Activated CD4-positive, alpha-beta T cell treated with anti-CD3 and anti-CD28 coated beads, Interleukin-2, Interleukin-6, amounts not matched to agents 100 ng/mL and 50 ng/mL, durations not matched to agents 16 hours and 8 hours (primary cell): ENCODE measurements at places on chromosomes 3 and 15.

DNA sequence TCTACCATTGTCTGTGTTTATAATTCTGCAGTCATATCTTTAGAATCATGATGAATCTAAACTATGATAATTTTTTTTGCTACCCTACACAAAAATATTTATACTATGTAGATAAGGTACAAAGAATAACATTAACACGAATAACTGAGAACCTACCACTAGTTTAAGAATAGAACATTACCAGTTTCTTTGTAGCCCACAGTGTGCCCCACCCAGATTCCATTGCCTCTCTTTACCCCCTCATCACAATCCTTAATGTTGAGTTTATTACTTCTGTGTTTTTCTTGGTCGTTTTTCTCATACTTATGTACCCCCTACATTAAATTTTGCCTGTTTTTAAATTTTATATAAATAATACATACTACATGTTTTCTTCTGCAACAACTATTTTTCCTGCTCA is 140.5 kb downstream of the BBX start:
- DNase-seq = no peak

- peak; percentile 46 for DNase-seq
Measured at GRCh38 chr3:53555068-53555588, 60.7 kb downstream of the CACNA1D start.

DNA sequence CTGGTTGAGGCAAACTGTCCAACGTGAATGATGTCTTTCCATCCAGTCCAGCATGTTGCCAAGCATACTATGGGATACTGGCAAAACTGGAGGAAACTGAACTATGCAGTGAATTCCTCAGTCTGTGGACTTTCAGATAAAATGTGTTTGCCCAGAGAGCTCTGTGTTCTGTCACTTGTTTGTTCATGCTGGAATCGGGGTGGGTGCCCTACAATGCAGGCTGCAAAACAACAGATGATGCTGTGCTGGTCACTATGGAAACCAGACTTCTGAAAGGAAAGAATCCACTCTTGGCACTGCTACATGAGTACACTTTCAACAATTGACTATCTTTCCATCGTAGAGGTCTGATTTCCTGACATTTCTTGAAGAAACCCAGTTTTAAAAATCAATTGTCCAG is 272.5 kb upstream of the ARHGEF26 start:
- no peak for DNase-seq

DNA sequence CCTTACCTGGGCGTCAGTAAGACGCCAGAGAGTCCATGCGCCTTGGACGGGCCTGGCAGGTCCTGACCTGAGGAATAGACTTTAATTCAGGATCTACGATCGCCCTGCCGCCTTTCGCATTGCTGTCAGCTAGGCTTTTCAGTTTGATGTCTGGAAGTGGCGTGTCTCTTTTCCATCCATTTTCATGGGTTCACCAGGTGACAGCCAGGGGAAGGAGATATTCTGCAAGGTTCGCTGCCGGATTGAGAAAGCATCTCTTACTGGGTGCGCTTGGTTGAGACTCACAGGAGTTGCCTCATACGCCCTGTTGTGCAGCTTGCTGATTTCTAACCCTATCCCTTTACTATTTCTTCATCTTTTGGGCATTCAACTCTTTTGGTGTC is 7.4 kb downstream of the EPHA3 start:
- DNase-seq = no peak

DNA sequence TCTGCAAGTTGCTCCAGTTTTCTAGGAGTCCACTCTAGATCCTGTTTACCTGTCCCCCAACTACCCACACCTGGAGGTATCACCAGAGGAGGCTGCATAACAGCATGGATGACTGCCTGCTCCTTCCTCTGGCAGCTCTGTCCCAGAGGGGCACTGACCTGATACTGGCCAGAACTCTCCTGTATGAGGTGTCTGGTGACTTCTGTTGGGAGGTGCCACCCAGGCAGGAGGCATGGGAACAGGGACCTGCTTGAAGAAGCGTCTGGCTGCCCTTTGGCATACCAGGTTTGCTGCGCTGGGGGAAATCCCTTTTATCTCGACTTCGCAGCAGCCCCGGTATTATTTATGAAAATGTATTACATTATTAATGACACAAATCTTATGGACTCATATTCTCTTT is 1163.6 kb downstream of the NSUN3 start:
- no peak for DNase-seq

GRCh38 chr15:88800026-88800425 is 3.2 kb upstream of the ACAN start:
- DNase-seq = peak; percentile 10

DNA sequence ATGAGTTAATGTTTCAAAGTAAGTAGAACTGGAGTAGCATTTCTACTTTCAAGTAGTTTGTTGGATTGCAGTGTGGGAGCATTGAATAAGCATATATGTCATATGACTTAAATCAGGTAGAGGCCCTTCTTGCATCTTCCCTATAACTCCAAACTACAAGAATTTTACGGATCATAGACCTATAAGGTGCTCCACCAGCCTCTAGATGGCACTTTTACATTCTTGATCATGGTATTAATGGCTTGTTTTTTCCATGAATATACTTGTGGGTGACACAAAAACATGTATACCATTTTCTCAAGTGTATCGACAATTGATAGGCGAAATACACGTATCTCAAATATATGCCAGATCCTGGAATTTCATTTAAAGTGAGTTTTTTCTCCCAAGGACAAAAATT is 311.1 kb downstream of the ZPLD1 start:
- DNase-seq = no peak

GRCh38 chr3:97996988-97997387 is 24.8 kb upstream of the RIOX2 start:
- DNase-seq = no peak

GRCh38 chr3:96213393-96213792 is 601.0 kb upstream of the EPHA6 start:
- DNase-seq = no peak

GRCh38 chr3:149245738-149246451 is 24.3 kb upstream of the CP start:
- DNase-seq = peak; percentile 45

DNA sequence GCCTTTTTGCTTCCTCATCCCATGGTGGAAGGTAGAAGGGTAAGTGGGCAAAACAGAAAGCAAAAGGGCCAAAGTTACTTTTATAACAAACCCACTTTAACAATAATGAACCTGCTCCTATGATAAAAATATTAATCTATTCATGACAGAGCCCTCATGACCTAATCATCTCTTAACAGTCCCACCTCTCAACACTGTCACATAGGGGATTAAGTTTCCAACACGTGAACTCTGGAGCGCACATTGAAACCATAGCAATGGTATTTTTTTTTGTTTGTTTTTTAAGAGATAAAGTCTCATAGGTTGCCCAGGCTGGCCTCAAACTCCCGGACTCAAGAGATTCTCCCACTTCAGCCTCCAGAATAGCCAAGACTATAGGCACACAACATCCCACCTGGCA is 30.7 kb downstream of the KATNBL1 start:
- DNase-seq = no peak

GRCh38 chr3:169769287-169770181 is at the start of gene ACTRT3:
Gene ACTRT3, minus strand, starts transcription at chr3:169769561. Its CDS starts 41 bp downstream, at chr3:169769520.
- peak; percentile 75 for DNase-seq

- DNase-seq = peak; percentile 83
Measured at GRCh38 chr3:42443819-42444436, 33.5 kb upstream of the LYZL4 start.

DNA sequence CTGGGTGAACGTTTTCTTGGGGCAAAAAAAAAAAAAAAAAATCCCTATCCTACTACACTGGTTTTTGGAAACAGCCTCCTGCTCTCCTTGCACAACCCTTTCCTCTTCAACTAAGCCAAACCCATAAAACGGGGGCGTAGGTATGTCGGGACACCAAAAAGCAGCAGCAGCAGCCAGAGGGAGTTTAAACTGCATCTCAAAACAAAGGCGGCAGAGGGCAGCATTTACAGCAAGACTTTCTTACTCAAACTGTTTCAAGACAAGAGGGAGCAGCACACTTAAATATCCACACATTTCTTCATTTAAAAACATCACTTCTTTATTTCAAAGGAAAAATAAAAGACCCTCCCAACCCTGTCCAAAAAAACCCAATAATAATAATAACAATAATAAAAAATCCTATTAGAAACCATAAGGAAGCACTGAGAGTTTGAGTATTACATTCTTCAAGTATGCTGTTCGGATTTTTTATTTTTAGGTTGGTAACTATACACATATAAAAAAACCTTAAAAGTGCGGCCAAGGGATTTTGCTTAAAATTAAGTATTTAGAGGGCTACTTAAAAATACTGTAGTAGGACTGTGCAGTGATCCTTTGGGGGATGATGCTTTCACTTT is 43.9 kb upstream of the PLXND1 start:
- DNase-seq = peak; percentile 65

DNA sequence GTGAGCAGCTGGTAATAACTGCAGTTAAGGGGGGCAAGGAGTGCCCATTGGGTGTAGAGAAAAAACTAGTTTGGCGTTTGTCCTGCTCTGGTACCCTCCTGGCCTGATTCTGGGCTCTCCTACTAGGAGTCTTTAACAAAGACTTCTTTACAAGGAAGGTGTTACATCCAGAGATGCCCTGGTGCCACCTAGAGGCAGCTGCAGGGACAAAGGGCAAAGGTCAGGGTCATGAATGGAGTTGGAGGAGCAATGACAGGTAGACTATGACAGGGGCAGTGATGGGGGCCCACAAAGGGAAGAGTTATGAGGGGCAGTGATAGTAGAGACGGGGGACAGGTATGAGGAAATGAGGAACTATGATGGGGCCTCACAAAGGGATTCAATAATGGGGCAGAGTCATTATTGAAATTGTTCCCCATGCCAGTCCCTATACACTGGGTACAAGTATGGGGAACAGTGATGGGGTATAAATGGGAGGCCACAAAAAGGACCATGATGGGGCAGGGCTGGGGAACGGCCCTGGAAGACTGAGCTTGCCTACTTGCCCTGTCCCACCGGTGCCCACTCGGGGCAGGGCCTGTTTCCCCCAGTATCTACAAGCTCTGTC is 7.9 kb downstream of the CCDC71 start:
- peak; percentile 71 for DNase-seq

DNA sequence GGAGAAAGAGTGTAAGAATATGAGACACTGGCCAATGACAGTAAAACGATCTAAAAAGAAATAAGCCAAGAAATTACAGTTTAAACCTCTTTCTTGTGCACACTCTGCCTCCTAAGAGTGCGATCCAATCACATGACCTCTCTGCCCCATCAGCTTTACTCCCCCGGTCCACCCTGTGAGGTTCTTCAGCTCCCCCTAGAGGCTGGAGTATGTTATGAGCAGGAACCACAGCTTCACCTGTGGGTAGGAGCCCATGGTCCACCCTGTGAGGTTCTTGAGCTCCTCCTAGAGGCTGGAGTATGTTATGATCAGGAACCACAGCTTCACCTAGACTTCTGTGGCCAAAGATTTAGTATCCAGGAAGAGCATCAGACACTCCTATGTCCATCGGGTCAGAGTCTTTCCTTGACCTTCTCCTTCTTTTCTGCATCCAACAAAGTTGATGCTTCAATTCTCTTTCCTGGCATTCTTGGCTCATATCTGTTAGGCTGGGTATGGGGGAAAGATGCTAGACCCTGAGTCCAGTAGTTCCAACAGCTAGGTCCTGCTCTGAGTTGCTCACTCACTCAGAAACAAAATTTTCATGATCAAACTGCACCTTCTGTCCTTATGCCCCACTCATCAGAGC is 164.0 kb downstream of the MINAR1 start:
- peak; percentile 91 for DNase-seq
